ENCODE measurements at places on chromosomes 3 and 15. TPM values are rescaled to one million over a fixed set of nuclear protein-coding genes. Genes with fewer than 3 reads are reported as not detected.

- DNase-seq = no peak
Measured at GRCh38 chr15:68666812-68667450, 88.1 kb downstream of the CORO2B start.

GRCh38 chr15:80447077-80447476, 42.9 kb downstream of the ARNT2 start:
- no peak for DNase-seq

- DNase-seq = no peak
Measured at GRCh38 chr15:26831951-26832350, 34.9 kb upstream of the GABRA5 start.

DNA sequence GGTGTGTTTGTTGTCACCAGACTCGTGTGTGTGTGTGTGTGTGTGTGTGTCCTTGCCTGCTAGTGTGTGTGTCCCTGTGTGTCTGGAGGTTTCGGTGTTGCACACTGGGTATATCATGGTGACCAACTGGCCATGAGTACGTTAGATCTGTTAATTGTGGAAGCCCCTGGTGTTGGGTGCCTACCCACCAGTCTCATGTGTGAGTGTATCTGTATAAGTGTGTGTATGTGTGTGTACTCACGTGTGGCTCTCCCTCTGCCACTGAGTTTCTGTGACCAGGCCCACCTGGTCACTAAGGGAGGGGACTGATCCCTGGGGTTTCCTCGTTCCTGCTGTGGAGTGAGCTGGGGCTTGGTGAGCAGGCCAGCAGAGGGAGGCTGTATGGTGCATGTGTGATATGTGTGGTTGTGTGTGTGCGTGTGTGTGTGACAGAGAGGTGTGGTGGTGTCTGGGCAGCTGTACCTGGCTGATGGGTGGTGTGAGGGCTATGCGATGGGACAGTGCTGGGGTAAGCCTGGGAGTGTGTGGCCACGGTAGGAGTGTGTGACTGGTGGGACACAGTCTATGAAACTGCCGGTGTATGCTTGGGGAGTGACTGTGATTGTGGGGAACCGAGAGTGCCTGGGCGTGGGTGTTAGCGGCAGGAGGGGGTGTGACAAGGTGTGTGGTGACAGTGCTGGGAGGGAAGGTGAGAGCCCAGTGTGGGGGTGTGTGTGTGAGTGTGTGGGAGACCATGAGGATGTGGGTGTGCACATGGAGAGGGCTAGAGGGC, 1.8 kb downstream of the PRKCD start:
- no peak for DNase-seq

- DNase-seq = no peak
Measured at GRCh38 chr15:80587007-80587406, 108.1 kb upstream of the ABHD17C start.

DNA sequence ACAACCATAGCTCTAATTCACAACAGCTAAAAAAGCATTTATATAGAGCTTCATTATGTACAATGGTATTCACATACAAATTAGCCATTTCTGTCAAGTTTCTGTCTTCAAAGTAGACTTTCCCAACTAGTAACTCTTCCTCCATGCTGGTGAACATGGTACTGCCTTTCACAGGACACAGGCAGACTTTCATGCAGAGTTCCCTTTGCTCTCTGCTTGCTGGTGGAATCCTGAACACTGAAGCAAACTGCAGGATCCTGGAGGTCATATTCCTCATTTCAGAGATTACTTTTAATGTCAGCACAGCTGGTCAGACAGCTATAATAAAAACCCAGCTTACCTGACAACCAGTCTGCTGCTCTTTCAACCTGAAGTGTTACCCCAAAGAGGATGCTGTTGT, 53.6 kb downstream of the TASOR start:
- no peak for DNase-seq

DNA sequence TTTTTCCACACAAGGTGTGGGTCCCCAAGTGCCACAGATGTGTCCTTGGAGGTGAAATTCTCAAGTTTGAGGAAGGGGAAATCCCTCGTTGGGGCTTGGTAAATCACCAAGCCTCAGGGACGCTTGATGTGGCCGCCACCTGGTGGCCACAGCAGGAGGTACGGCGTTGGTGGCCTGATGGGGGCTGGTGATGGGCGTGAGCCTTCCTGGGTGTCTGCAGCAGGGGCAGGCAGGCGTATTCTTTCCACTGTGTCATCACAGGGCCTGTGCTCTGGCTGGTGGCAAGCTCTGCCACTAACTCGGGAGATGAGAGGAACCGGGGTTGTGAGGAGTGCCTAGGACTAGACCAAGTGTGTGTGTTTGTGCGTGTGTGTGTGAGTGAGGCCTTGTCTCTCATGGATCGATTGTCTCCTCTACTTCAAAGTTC, 4.2 kb downstream of the ACOX2 start:
- peak; percentile 56 for DNase-seq

- no peak for DNase-seq
Measured at GRCh38 chr3:143825513-143825912, 22.8 kb downstream of the SLC9A9 start.

- DNase-seq = no peak
Measured at GRCh38 chr15:60054472-60054871, 50.4 kb downstream of the FOXB1 start.

POPDC2 gene
- not detected for total RNA-seq

PLA2G4D gene
- not detected for total RNA-seq

HYAL1 gene
- 0.23 TPM for total RNA-seq

SUSD5 gene
- total RNA-seq = 22.8 TPM

CADPS gene
- 0.11 TPM for total RNA-seq

Data from LHCN-M2 (cell line).